ENCODE measurements at places on chromosomes 4 and X.

DNA sequence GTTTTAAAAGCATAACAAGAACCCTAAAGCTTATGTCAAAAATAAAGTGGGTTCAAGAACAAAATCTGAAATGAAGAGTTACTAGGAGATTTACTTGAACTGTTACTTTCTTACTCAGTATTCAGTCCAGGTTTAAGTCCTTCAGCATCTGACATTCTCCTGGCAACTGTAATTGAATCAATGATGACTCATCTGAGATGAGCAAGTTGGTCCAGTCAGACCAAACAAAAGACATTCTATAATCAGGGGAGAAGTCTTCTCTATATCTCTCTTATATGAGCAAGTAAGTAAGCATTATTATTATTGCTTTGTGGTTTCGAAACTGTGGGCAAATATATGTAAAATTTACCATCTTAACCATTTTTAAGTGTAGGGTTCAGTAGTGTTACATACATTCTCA is 34.6 kb downstream of the MAP9 start:
- DNase-seq = no peak

DNA sequence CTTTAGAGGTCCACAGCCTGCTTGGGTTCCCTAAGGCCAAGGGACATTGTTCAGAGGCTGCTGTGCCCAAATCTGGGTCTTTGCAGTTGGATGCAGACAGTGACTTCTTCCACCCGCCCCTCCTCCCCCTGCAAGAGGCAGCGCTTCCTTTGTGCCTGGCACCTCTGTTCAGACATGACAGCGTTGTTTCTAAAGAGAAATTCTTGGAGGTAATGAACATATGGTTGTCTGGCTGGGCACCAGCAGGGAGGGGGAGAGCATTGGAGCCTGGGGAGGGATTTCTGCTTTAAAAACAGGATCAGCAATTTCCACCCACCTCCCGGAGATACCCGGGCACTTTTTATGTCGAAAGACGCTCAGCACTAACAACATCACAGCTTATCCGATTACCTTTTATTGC is 51.5 kb downstream of the PSAPL1 start:
- no peak for DNase-seq

- DNase-seq = no peak
These were observed 11.2 kb downstream of the P2RY8 start for GRCh38 chrX:1525583-1526355.

DNA sequence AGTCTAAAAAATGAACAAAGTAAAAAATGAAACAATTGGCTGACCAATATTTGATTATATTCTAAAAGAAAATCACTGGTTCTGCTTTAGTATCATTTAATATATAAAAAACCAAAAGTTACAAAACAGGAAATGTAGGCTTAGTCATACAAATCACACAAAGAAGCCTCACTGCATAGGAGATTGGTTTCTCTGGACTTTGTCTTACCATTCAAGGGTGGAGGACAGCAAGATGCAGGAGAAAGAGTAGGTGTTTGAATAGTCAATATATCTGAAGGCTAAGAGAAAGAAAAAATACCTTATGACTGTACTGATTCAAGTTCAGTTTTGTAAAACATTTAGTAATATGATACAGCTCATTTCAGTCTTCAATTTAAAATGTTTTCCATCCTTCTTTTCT is 28.6 kb upstream of the TAF9B start:
- DNase-seq = no peak

DNA sequence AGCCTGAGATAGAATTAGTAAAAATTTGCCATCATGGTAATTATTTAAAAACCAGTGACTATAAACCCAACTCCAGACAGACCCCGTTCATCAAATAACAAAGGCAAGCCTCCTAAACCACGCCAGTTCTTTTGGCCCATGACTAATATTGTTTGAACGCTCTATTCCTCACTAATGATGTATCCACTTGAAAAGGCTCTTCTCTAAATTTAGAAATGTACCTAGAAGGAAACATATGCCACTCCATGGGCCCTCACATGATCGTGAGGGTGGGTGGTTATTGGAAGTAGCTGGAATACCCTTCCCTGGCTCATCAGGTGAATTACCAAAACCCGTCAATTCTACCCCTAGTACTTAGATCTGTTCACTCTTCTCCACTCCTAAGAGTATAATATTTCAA is 249.2 kb downstream of the COL25A1 start:
- no peak for DNase-seq

- no peak for DNase-seq
These were observed 1664.6 kb upstream of the ADGRL3 start for GRCh38 chr4:59535541-59535940.

DNA sequence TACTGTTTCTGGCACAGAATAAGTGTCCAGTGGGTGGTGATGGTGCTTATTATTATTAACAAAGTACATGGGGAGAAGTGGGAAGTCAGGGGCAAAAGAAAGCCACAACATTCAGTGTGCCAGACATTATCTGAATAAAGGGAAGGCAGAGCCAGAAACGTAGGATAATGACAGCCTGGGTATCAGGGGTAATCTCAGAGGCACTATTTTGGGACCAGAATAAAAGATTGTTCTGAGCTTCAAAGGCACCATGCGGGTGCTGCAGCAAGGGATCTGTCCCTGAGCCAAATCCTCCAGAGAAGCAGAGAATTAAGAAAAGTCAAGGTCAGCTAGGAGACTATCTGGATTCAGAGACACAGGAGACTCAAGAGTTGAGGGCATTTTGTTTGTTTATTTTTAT is 328.8 kb upstream of the GATB start:
- DNase-seq = no peak
